ENCODE measurements at places on chromosomes 5 and 9.

- DNase-seq, result no peak
Measured at GRCh38 chr5:157388111-157388710, 71.8 kb upstream of the NIPAL4 start.

DNA sequence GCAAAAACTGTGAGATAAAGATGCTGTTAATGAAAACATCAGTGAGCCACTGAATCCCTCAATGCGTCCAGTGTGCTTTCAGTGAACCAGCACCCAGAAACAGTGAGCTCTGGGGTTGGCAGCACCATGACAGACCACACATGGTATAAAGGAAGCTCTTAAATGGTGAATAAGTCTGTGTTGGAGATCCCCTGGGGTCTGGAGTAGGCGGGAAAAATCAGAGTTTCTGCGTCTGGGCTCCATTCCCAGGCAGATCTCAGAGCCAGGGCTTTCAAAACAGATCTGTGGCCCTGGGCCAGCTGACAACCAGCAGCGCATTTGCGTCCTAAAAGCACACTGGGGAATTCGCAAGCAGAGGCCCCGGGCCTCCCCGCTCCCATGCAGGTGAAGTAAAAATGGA, 233.5 kb downstream of the FRMD3 start:
- DNase-seq, result no peak

DNA sequence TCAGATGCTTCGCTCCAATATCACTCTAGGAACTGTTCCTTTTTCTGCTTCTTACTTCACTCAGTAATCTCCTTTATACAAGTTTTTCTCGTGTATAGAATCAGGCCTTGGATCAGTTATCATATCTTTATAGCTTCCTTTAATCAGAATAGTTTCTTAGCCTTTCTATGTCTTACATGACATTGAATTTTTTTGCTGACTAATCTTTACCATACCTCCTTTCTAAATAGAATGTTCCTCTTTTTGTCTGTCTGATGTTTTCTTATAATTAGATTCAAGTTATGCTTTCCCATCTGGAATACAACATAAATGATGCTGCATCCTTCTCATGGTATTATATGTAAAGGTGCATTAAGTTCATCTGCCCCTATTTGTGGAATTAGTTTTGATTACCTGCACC, 40.2 kb upstream of the TYRP1 start:
- no peak for DNase-seq

DNA sequence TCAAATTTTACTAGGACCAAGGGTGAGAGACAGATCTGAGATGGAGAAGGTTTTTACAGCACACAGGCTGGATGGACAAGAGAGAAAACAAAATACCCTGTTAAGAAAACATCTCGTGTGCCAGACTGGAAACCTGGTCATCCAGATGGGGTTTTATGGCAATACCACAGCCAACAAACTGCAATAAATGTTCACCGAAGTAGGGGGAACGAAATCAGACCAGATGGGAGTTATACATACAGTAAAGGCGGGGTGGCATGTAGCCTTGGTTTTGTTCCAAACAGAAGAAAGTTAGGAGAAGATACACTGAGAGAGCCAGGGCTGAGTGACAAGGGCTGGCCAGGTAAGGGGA, 63.3 kb downstream of the DCP2 start:
- DNase-seq, result no peak
